Cerebellar cortex (tissue), 1 donor: ENCODE measurements at places on chromosomes 1 and 21.

- DNase-seq = peak; percentile 69
Measured at GRCh38 chr21:43367296-43367695, 59.6 kb downstream of the SIK1 start.

DNA sequence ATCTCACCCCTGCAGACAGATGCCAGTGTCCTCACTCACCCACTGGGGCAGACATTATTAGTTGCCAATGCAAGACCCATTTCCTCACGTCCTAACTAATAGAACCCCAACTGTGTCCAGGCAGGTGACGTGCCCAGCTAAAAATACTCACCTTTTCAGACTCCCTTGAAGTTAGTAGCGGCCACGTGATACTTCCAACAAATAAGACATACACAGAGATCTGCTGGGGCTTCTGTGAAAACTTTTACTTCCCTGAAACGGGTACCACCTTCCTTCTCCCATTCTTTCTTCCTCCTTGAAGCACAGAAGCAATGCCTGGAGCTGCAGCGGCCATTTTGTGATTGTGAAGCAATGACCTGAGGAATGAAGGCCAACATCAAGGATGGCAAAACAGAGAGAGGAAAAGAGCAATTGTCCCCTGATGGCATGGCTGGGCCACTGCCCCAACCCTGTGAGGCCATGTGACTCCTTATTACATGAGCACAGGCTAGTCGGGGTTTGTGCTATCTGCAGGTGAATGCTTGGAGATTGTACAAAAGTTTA, 74.4 kb upstream of the TMPRSS2 start:
- DNase-seq = no peak

DNA sequence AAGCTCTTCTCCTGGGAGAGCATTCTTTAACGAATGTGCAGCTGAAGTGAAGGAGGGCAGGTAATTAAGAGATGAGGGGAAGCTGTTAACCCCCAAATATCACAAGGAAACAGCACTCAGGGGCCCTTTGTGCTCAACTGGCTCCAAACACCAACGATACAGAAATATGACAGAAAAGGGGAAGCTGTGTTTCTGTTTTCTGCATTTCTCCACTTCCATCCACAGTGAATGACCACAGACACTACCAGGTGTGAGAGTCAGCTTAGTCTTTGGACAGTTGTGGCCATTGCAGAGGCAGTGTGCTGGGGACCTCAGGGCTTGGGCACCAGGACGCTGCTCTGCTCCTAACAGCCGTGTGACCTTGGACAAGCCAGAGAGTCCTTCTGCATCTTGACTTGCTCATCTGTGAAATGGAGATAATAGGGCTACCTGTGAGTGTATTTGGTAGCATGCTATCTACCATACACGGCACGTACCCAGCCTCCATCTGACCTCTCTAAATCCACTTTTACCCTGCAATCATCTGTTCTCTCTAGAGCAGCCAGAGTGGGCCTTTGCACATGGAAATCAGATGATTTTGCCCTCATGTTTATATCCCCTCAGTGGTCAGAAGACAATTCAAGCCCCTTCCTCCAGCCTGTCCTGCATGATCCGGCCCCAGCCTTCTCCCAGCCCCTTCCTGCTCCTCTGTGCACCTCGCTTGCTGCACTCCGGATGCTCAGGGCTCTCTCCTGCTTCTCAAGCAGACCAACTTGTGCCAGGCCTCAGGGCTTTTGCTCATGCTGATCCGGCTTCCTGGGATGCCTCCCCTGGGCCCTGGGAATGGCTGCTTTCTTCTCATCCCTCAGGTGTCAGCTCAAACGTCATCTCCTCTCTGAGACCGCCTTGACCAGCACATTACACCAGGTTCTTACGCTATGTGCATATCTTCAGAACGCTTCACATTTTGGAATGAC, 4.7 kb upstream of the TINAGL1 start:
- DNase-seq = no peak

DNA sequence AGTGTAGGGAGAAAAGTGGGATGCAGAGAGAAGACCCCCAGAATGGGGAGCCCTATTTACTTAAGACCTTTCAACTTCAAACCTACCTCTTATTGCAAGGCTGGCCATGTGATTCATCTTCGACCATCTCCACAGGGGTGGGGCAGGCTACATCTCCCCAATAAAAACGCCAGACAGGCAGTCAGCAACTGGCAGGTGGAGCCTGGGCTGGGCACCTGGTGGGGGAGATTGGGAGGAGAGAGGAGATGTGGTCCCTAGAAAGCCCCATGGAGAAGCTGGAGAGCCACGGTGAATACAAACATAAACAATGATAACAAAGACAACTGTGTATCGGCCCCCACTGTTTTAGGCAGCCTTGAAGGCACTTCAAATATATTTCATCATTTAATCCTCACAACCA, 336.7 kb upstream of the PROX1 start:
- DNase-seq = no peak

GRCh38 chr1:115980998-115981993, 5.0 kb downstream of the SLC22A15 start:
- DNase-seq = peak; percentile 68
